Tracheal epithelial cell (primary cell): ENCODE measurements at places on chromosomes 5 and 9. TPM values are rescaled to one million over a fixed set of nuclear protein-coding genes. Genes with fewer than 3 reads are reported as not detected.

The SHB gene
- 19.8 and 35.7 TPM in 2 replicates for total RNA-seq

The PAM gene
- total RNA-seq, result 130 and 233 TPM in 2 replicates

The MEGF10 gene
- total RNA-seq, result under 0.01 TPM in 2 replicates

The CRAT gene
- total RNA-seq, result 21.7 and 27.9 TPM in 2 replicates

The CFAP157 gene
- total RNA-seq, result not detected in 2 replicates

The TRUB2 gene
- total RNA-seq, result 14.9 and 21.5 TPM in 2 replicates

The CEMIP2 gene
- 32.8 and 50.6 TPM in 2 replicates for total RNA-seq

The ANGPTL2 gene
- under 0.01 TPM in 1 of 2 replicates, not detected in the other for total RNA-seq

The RICTOR gene
- 43.9 and 60.1 TPM in 2 replicates for total RNA-seq

The TOMM5 gene
- 143 and 146 TPM in 2 replicates for total RNA-seq

The NDOR1 gene
- 2.7 and 6.2 TPM in 2 replicates for total RNA-seq

The AGXT2 gene
- total RNA-seq, result under 0.01 TPM in 1 of 2 replicates, not detected in the other

The ENTPD8 gene
- 0.24 TPM in 1 of 2 replicates, not detected in the other for total RNA-seq

The C9 gene
- total RNA-seq, result not detected in 2 replicates

The AGGF1 gene
- 23.1 and 28.1 TPM in 2 replicates for total RNA-seq

The RASGEF1C gene
- total RNA-seq, result not detected in 2 replicates

The ELOVL7 gene
- total RNA-seq, result 14.1 and 22.7 TPM in 2 replicates

The ADAMTS6 gene
- total RNA-seq, result 17.1 and 34.0 TPM in 2 replicates

The LCN9 gene
- not detected in 2 replicates for total RNA-seq

The NR5A1 gene
- 0.21 TPM in 1 of 2 replicates, not detected in the other for total RNA-seq

The CDC25C gene
- 0.72 TPM in 1 of 2 replicates, not detected in the other for total RNA-seq
